ENCODE measurements at places on chromosomes 12 and 14.

DNA sequence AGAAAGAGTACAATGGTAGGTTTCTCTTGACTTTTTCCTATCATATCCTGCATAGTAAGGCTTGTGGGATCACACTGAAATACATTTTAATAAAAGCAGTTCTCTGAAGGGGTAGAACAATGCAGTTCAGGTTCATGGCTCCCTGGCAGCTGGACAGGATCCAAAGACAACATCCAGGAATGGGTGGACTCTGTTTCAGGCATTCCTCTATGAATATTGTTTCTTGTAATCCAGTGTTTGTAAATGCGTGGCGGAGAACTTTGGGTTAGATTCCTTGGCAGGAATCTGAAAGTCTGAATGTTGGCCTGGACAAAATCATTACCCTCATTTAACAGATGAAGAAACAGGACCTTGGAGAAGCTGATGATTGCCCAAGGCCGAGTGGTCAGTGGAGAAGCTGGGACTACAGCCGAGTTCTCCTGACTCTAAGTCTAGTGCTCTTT lies 43.5 kb downstream of the SYNE2 start:
- DNase-seq: peak; percentile 49

GRCh38 chr12:75548879-75549278 lies 37.5 kb upstream of the KRR1 start:
- DNase-seq: no peak

GRCh38 chr14:55840821-55841220 lies 260.8 kb downstream of the KTN1 start:
- DNase-seq: no peak

- no peak for DNase-seq
These were observed 12.9 kb downstream of the BMP4 start for GRCh38 chr14:53943751-53944083.

- no peak for DNase-seq
These were observed 2.5 kb downstream of the PLEK2 start for GRCh38 chr14:67409461-67409860.

GRCh38 chr12:10341892-10342509 lies 34.3 kb downstream of the KLRD1 start:
- no peak for DNase-seq

GRCh38 chr12:18552829-18553228 lies 185.0 kb downstream of the PLCZ1 start:
- no peak for DNase-seq

DNA sequence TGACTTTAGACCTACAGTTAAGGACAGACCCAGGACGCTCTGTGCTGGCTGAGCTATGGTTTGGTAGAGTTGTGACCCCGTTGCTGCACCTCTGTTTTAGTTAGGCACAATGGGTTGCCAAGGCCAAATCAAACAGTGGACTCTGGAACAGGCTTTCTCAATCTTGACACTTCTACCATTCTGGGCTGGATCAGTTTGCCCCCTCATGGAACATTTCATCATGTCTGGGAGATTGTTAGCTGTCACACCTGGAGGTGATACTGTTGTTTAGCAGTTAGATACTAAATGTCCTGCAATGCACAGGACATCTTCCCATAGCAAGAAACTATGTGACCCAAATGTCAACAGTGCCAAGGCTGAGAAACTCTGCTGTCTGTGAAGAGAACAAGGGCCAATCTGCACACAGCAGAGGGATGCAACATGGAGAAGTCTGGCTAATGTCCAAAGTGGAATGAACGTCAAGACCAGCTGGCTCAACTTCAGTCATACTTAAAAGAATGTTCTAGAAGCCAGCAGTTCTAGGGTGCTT lies 65.6 kb upstream of the DICER1 start:
- DNase-seq: no peak

GRCh38 chr14:24240110-24240918 lies 2.1 kb downstream of the TINF2 start:
- no peak for DNase-seq

DNA sequence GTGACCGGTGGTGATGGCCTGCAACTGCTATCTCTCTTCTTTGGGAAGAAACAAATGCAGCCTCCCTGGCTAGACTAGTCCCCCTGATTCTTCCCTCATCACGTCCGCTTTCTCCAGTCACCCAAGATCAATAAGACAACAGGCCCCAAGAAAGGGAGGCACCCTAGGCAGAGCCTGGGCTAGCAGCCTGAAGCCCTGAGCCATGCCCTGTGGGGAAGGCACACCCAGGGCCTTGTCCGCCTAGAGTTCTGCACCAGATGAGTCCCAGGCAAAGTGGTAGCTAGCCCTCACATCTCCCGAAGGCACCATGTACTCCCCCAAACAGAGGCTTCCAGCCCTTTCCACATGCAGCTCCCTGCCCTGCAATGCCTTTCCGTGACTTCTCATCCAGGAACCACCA lies 35.1 kb downstream of the CAMKK2 start:
- no peak for DNase-seq

GRCh38 chr14:58639842-58640484 lies 2.2 kb downstream of the DACT1 start:
- peak; percentile 86 for DNase-seq

DNA sequence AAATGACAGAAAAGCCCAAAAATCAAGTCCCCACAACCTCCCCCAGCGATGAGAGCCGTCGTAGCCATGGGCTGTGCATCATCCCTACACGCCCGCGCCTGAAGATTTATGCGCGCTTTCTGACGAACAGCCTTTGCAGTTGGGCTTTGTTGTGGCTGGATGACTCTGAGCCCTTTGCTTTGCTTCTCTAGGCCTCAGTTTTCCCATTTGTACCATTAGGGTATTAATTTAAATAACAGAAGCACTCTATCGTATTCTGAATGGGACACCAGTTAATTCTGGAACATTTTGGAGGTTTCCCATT lies 24.2 kb downstream of the SFSWAP start:
- no peak for DNase-seq

- DNase-seq: no peak
These were observed 1674.7 kb upstream of the SEL1L start for GRCh38 chr14:83208341-83208740.

DNA sequence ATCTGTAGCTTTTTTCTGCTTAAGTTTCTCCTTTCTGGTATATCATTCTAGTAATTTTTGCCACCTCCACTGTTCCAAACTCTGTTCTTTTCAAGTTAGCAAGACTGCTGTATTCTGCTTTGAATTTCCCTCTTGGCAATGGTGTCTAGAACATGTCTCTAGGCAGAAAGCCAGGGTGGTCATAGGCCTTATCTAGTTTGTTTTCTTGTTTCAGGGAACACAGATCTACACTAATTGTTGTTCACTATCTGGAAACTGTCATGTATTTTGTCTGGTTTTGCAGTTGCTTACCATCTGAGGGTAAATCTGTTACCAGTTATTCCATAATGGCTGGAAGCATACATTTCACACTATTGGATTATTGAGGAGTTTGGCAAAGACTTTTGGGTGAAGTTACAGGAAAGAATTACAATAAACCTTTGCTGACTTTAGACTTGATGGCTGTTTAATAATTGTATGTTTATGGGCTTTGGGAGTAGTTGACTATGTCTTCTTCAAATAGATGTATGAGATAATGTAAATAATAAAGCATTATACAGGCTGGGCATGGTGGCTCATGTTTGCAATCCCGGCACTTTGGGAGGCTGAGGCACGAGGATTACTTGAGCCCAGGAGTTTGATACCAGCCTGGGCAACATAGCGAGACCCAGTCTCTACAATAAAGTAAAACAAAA lies 41.4 kb downstream of the FUT8 start:
- no peak for DNase-seq

GRCh38 chr14:59359431-59360124 lies 105.6 kb downstream of the GPR135 start:
- DNase-seq: no peak

DNA sequence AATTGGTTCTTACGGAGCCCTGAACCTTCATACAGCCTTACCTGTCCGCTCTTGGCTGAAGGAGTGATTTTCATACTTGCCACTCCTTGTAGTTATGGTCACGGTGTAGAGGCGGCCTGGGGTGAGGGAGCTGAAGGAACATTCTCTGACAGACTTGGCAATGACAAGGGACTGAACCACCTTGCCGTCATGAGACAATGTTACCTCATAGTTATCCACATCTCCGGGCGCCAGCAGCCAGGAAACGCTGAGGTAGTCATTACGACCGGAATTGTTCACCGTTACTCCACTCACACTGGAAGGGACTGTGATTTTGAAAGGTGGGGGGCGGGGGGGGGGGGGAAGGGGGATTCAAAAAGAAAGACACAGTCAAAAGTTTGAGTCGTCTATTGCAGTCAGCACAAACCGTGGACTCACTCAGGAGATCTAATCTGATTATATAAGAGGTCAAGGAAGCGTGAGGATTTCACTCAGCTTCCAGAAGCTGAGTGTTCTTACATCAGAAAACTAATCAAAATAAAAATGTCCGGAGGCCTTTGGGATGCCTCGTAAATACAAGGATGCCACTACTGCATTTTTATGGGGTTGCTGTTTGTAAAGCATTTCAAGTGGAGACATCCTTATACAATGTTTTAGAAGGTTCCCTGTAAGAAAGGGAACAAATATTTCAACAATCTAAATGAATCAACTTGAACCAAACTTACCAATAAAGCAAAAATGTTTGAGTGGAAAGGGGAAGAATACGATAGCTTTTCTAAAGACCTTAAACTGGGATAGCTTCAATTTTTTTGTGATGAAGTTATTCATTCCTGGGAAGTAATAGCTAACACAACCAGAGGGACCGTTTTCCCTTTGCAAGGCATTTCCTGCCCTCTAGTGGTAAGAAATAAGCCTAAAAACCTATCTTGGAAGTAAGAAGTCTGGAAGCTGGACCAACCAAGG lies 60.6 kb downstream of the PTPRB start:
- DNase-seq: peak; percentile 80

DNA sequence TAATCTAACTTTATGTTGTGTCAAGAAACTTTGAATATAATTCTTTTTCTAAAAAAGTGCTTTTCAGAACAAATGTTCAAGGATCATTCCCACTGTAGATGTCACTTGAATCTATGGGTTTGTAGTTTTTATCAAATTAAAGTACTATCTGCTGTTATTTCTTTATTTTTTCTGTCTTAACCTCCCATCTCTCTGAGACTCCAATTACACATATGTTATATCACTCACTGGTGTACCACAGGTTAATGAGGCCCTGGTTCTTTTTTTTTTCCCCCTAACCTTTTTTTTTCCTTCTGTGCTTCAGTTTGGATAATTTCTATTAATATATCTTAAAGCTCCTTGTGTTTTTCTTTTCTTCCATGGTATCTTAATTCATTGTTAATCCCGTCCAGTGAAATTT lies 279.9 kb upstream of the RGS6 start:
- no peak for DNase-seq

DNA sequence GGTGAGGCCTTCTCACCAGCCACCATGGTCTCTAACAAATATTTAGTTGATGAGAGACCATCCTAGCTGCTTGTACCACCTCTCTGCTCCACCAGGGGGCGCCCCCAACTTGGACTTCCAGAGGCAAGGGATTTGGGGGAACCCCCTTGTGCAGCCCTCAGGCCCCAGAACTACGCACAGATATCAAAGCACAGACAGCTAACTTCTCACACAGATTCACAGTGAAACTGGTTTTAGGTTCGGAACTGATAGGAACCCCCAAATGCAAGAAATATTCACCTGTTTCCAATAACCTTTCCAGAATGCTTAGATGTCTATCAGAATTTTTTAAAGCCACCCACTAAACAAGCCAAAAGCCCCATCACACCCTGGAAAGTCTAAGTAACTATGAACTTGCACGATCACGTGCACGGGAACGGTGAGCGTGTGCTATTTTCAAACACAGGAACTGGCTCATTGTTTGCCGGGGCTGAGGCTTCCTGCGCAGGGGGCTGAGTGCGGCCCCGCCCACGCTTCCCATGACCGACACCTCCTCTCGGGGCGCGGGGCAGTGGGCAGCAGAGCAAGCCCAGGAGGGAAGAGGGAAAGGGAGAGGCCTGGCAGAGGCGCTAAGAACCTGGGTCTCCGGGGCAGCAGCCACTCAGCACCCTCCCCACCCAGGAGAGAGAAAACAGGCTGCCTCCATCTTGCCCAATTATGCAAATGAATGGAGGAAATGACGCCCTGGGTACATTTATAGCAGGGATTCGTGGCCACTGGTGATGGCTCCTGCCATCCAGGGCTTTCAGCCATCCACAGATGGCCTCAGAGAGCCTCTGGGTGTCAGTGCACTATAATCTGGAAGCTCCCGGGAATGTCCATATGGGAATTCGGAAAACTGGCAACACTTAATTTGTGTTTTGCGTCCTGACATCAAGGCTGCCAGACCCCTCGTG lies 79.4 kb upstream of the GPR68 start:
- peak; percentile 26 for DNase-seq

DNA sequence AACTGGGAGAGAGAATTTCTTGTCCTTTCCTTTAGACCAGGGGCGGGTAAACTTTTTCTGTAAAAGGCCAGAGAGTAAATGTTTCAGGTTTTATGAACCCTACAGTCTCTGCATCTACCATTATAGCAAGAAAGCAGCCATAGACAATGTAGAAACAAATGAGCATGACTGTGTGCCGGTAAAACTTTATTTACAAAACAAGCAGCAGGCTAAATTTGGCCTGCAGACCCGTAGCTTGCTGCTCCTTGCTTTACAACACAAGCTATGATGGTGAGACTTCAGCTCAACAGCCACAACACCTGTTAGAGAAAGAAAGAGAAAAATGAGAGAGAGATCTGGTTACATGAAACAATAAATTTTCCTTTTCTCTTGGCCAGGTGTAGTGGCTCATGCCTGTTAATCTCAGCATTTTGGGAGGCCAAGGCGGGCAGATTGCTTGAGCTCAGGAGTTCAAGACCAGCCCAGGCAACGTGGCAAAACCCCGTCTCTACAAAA lies 4.2 kb upstream of the CDC42BPB start:
- DNase-seq: no peak

GRCh38 chr14:56805992-56806727 lies 4.1 kb downstream of the OTX2 start:
- no peak for DNase-seq

GRCh38 chr12:130966443-130967030 lies 12.8 kb downstream of the ADGRD1 start:
- DNase-seq: no peak

DNA sequence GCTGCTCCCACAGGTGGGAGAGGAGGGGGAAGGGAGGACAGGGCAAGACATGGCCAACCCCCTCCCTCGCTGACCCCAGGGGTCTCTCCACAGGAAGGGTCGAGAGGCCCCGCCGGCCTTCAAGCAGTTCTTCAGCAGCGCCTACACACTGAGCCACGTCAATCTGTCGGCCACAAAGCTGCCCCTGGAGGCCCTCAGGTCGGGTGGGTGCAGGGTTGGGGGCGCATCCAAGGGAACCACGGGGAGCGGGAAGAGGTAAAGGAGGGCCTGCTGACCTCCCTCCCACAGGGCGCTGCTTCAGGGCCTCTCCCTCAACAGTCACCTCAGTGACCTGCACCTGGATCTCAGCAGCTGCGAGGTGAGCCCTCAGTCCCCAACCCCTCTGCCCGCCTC lies 6.1 kb downstream of the CARMIL3 start:
- no peak for DNase-seq
